ENCODE measurements at places on chromosomes 7 and 10.

DNA sequence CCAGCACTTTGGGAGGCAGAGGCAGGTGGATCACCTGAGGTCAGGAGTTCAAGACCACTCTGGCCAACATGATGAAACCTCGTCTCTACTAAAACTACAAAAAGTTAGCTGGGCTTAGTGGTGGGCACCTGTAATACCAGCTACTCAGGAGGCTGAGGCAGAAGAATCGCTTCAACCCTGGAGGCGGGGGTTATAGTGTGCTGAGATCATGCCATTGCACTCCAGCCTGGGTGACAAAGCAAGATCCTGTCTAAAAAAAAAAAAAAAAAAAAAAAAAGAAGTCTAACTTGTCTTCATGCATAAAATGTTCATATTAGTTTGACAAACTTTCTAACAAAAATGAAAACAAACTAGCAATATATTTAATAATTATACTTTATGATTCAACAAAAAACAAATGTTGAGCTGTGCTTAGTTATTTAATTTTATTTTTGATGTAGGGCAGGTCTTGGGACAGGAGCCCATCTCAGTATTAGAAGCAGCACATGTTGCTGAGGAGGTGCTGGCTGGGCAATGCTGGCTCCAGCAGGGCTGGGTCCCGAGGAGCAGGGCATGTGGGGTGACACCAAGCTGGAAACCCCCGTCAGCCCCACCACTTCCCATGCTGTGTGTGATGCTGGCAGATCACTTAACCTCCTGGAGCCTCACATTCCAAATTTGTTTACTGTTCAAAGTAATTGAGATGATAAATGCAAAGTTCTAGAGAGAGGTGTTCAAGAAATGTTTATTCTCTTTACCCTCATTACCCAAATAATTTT lies 335.3 kb upstream of the KLF6 start:
- H3K27me3 ChIP-seq = no peaks in the 10 kb centered on the region
- no peak overlapping the region for H3K4me3 ChIP-seq
- peaks cover 6% of the 10 kb centered on the region for H3K4me1 ChIP-seq
- H3K27ac ChIP-seq = no peak overlapping the region
- DNase-seq = peak; percentile 9

DNA sequence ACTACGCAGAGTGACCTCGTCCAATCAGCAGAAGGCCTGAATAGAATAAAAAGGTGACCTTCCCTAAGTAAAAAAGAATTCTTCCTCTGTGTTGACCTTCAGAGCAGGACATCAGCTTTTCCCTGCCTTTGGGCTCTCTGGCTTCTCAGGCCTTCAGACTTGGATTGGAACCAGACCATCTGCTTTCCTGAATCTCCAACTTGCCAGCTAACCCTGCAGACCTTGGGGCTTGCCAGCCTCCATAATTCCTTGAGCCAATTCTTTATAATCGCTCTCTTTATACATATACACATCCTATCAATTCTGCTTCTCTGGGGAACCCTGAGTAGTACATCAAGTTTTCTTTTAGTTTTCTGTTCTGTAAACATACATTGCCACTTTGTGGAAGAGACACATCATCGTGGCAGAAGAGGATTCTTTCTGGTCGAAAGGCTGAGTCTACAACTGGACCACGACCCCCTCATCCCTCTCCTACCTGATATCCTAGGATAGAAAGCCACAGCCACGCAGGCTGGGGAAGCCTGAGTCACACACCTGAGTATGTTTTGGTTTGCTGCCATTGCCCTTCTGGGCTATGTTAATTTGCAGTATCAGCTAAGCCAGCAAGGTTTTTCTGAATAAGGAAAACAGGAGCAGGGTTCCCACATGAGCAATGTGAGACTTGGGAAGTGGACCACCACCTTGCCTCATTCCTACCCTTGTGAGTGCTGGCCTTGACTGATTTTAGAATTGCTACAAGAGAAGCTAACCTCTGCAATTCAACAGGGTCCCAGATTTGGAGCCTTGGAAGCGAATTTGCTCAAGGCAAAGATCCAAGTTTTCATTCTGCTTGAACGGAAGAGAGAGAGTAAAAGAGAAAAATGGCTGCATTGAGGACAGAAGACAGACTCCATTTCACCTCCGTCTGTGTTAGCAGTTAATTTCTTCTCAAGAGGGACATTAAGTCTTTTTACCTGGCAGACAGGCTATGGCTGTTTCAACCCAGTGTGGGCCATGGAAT lies 445.2 kb upstream of the FZD8 start:
- no peak overlapping the region for H3K27ac ChIP-seq
- H3K36me3 ChIP-seq = no peaks in the 10 kb centered on the region
- no peak for DNase-seq
- H3K4me1 ChIP-seq = no peaks in the 10 kb centered on the region
- no peaks in the 10 kb centered on the region for H3K27me3 ChIP-seq
- H3K4me3 ChIP-seq = no peak overlapping the region

DNA sequence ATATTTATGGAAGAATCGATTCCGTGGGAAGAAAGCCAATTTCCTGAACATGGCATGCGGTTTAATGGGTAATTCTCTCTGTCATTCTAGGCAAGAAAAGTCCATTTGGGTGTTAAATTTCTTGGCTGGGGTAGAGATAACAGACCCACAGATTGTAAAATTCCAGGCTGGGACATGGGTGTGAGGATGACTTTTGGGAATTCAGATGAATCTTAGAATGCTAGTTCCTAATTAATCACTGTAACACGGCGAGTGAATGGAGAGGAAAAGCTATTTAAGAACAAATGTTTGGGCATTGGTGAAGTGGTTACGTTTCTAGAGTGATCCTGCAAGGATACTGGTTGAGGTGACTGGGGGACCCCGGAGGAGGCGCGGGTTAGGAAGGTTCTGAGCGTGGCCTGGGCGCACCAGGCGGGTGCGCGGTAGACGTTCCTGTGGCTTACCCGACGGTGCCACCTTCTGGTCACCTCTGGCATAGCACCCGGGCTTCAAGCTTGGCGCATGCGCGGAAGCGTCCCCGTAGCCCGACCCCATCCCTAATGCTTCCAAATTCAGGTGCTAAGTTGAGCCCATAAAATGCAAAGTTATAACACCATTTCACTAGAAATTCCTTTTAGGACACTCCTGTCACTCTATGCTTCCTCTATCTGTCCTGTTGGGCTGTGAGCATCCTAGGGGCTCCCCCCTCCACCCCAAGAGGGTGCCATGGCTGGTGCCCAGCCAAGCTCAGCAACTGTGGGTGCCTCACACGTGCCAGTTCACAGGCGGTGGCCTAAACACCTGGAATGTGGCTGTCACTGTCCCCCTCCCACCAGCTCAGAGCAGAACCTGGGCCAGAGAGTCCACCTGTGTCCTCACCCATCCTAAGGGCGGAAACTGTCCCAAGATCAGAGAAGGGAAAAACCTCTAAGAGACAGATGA lies 104.4 kb downstream of the PTPRE start:
- H3K27me3 ChIP-seq = peaks cover 3% of the 10 kb centered on the region
- H3K27ac ChIP-seq = no peak overlapping the region
- peak; percentile 71 for DNase-seq

DNA sequence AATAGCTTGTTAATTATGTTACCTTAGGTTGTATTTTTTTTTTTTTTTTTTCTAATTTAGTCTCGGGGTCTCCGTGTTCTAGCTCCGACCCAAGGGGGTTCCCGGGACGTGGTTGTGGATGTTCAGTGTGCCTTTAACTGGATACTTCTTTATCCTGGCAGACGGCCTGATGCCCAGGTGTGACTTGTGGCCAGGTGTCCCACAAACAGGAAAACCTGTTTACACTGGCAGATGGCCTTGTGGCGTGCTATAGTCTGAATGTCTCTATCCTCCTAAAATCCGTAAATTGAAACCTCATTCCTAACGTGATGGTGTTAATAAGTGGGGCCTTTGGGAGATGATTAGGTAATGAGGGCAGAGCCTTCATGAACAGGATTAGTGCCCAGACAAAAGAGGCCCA lies 546.4 kb upstream of the C7orf33 start:
- no peak for DNase-seq
- H3K4me3 ChIP-seq = no peak overlapping the region
- no peaks in the 10 kb centered on the region for H3K27me3 ChIP-seq
- H3K4me1 ChIP-seq = no peaks in the 10 kb centered on the region

- no peak overlapping the region for H3K27ac ChIP-seq
- H3K27me3 ChIP-seq = no peaks in the 10 kb centered on the region
- no peaks in the 10 kb centered on the region for H3K4me1 ChIP-seq
- no peak for DNase-seq
- H3K36me3 ChIP-seq = no peaks in the 10 kb centered on the region
These were observed 560.2 kb downstream of the KCNMA1 start for GRCh38 chr10:77077316-77077945.

DNA sequence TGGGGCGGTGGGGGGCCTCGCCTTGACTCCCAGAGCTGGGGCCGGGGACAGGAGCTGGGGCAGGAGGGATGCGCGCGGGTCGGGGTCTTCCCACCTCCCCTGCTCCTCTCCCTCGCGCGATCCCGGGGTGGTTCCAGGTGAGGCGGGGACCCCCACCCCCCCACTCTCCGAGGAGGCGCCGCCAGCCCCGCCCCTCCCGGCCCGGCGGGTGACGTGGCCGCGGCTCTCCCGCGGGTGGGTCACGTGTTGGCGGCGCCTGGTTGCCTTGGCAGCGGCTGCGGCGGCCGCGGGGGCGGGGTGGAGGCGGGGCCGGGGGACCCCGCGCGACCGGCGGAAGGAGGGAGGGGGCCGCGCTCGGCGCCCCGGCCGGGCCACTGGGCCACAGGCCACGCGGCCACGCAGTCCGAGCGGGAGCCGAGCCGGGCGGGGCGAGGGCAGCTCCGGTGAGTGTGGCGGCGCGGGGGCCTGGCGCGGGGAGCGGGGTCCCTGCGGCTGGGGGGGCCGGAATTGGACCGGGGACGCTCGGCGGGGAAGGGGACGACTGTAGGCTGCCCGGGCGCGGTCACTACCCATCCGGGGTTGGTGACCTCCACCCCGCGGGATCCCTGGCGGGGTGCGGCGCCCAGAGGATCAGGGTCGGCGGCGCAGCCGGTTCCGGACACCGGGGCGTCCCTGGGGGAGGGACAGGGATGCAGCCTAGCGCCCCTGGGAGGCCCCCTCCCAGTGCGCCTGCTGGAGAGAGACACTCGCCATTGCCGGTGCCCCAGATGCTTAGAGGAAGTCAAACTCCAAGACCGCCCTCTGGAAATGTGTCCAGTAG lies at the start of gene ORAI2:
TSS of gene ORAI2 (plus strand) at position 357 of the 820 bp plus-strand sequence. CDS start 5,382 bp downstream, outside the sequence.
- DNase-seq = peak; percentile 79
- peak within 1 kb of the TSS; percentile 88 for H3K4me3 ChIP-seq
- H3K36me3 ChIP-seq = peaks cover 4% of the 10 kb centered on the region
- H3K27ac ChIP-seq = peak within 1 kb of the TSS; percentile 95
- H3K27me3 ChIP-seq = no peaks in the 10 kb centered on the region

GRCh38 chr10:110774069-110775019 lies 97.4 kb upstream of the PDCD4 start:
- H3K27me3 ChIP-seq = no peaks in the 10 kb centered on the region
- DNase-seq = no peak
- H3K36me3 ChIP-seq = no peaks in the 10 kb centered on the region

- H3K27me3 ChIP-seq = no peaks in the 10 kb centered on the region
- DNase-seq = no peak
- H3K4me1 ChIP-seq = no peaks in the 10 kb centered on the region
- H3K4me3 ChIP-seq = no peak overlapping the region
- no peak overlapping the region for H3K27ac ChIP-seq
These were observed 98.0 kb downstream of the ZMIZ1 start for GRCh38 chr10:79166741-79167140.

Data from effector memory CD4-positive, alpha-beta T cell (primary cell).